AG20443 (cell line): ENCODE measurements at places on chromosomes 3 and 15.

DNA sequence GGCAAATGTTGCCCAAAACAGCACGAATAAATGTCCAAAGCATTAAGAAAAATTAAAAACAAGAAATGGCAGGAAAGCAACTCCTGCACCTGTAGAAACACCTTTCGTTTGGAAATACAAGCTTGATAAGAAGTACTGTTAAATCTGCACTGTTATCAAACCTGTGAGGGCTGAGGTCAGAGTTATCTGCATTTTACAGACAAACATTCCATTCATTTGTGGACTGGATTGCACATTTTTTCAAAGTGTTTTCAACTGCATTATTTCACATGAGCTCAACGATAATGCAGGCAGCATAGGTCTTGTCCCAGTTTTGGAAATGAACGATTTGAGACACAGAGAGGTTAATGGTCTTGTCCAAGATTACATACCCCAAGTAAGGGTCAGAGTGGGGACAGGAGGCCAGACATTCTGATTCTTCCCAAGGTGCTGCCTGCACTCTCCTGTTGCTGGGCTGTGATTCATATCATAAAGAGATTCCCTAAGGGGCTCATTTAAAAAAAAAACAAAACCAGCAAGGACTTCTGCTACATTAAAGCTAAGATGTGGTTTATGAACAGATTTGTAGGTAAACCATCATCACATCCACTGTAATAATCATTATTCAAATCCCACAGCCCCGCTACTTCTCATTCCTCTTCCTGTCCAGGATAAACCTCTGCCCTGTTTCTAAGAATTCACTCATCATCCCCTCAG lies 13.0 kb downstream of the GUCA1C start:
- no peak for DNase-seq

- DNase-seq, result no peak
These were observed 60.5 kb downstream of the HCN4 start for GRCh38 chr15:73308305-73308704.

GRCh38 chr3:143608966-143609365 lies 239.3 kb downstream of the SLC9A9 start:
- peak; percentile 20 for DNase-seq

DNA sequence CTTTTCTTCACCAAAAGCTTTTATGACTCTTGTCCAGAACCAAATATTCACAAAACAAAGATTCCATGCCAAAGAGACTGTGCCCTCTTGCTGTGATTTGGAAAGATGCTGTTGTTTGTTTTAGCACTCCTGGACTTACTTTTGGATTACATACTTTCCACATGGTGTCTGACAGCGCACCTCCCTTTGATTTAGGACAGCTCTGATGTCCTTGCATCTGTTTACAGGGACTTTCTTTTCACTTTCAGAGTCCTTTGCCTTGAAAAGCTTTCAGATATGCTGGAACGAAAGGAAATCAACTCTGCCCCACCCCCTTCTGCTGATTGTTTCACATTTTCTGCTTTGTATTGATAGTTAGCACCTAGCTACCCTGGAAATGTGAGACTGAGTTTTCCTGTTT lies 133.0 kb upstream of the NR2E3 start:
- no peak for DNase-seq

- no peak for DNase-seq
These were observed 15.8 kb downstream of the HDC start for GRCh38 chr15:50249704-50250103.

DNA sequence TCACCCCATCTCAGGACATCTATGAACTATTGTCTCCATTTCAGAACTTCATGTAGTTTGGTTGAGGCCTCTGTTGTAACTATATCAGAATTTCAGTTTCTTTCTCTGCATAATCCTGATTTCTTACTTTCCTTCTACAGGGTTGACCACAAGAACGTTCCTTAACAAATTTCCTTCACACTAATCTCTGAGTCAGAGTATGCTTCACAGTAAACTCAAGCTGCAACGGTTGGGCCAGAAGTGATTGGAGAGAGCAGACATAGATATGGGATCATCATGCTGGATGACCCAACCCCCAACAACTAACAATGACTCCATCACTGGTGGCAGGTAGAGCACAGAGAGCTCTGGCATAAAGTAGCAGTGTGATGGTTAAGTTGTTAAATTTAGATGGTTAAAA lies 128.8 kb upstream of the OSTN start:
- peak; percentile 79 for DNase-seq

DNA sequence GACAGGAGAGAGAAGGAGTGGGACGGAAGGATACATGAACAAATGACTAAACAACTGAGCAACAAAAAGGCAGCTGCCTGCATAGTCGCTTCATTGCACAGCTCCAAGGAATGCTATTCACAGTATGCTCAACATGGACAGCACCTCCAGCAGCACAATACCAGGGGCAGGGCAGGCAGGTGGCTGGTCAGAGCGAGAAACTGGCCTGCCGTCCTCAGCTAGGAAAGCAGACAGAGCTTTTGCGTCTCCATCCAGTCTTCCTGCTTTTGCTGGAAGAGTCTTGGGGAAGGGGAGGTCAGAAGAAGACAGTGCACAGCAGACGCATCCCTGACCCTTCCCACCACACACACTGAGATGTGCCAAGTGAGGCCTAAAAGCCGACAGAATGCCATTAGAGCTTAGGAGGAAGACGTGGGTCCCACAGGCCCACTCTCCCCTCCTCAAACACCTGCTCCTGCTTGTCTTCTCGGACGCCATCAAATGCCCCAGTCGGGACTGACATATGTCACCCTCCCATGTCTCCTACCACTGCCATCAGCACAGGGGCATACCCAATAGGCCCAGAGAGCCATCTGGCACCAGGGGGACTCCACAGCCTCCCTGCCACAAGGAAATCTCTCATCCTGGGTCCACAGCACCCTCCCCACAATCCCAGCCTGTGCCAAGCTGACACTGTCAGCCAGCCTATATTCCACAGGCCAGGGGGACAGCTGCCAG lies 3.9 kb downstream of the RAB6B start:
- DNase-seq, result peak; percentile 6

- no peak for DNase-seq
These were observed 248.3 kb upstream of the TBL1XR1 start for GRCh38 chr3:177445549-177445948.

DNA sequence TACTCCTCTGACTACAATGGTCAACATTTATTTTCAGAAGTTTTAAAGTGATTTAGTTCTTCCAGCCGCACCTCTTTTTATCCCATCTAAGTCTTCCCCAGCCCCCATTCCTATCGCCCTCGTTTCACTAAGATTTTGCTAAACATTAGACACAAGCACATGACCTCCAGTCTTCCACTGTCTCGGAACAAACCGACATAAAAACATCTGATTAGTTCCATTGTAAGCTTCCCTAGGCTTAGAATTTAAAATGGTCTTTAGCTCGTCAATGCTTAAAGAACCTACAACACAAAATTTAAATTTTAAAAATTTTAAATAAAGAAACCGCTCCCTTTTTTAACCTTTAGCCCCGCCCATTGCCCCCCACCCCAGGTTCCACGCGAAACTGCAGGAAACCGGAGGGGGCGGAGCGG lies 284 bp upstream of the TSC22D2 start:
- DNase-seq, result no peak

DNA sequence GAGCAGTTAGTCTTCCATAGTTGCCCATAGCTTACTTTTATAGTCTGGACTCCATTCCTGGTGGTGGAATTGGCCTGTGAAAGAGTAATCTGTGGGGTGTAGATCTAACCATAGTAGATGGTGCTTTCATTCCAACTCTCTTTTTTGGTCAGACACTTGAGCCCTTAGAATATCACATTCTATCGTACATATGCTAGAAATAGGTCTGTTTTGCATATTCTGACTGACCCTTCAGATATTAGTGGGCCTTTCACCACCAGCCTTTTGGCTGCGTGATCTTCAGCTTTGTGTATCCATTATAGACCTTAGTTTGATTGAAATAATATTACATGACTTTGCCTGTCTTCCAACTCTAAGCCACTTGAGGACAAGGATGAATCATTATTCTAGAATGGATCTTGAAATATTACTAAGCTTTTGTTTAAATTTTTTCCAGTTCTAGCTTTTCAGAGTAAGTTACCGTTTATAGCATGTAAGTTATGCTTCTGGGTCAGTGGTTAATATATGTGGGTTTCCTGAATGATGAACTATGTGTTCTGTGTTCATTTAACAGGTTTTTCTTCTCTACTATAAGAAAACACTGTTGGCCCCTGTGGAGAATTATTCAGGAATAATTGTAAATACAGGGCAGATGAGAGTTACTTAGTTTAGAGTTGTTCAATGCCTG lies 8.7 kb downstream of the RAB7A start:
- no peak for DNase-seq

DNA sequence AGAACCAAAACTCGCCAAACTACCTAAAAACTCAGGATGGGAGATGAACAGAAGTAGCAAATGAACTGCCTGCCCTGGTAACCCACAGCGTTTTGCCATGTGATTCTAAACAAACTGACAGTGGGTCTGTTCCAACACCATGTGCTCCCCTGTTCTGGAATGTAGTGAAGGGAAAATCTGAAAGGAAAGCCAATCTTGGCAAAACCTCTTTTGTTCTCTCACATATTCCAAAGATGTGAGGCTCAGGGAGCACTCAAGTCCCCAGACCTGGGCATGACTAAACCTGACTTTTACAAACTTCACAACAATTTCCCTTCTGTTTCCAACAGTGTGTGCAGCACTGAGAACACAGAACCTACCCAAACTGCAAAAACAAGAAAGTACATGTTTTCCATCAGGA lies 116.1 kb downstream of the IMPG2 start:
- peak; percentile 20 for DNase-seq

DNA sequence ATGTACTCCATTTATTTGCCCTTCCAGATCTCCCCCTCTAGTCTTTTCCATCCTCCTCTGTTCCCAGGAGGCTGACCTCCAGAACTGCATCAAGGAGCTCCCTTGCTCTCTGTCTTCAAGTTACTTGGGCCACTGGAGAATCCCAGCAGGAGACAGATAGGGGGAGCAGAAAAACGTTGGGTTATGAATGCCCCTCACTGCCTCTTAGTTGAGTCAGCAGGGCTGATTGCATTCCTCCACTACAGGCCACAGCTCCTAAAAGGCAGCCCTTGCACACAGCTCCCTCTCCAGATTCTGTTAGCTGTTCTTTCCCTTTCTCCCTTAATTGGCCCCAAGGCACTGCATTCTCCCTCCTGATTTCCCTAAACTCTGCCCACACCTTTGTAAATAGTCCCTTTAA lies 12.4 kb upstream of the CEP152 start:
- DNase-seq, result peak; percentile 40

DNA sequence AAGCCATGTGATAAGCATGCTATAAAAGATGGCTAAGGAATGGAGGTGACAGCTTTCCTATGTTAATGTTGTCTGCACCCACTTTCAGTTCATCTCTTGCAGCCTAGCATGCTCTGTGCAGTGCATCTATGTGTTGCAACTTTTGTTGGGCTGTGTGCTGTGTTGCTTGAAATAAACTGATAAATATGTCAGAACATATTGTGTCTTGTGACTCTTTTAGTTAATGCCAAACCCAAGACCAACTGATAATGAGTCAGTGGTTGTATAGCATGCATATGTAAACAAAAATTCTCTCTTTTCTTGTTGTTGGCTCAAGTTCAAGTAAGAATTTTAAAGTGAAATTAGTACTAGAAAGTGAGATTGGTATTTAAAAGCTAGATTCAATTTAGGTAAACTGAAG lies 37.0 kb upstream of the SCN10A start:
- DNase-seq, result no peak

GRCh38 chr3:71495708-71496472 lies 87.6 kb downstream of the FOXP1 start:
- DNase-seq, result peak; percentile 80
